ENCODE measurements at places on chromosomes 2 and 18.

GRCh38 chr2:25251422-25252273 lies 83.3 kb upstream of the POMC start:
- H3K36me3 ChIP-seq: peaks cover 45% of the 10 kb centered on the region
- peak; percentile 26 for DNase-seq
- peak overlapping the region; percentile 74 for H3K27ac ChIP-seq

GRCh38 chr2:31859959-31860358 lies 150.8 kb downstream of the MEMO1 start:
- no peak overlapping the region for H3K4me3 ChIP-seq
- no peaks in the 10 kb centered on the region for H3K27me3 ChIP-seq
- DNase-seq: no peak
- H3K27ac ChIP-seq: no peak overlapping the region
- H3K4me1 ChIP-seq: no peaks in the 10 kb centered on the region
- H3K36me3 ChIP-seq: peaks cover 5% of the 10 kb centered on the region

GRCh38 chr2:180003073-180003472 lies 4.0 kb downstream of the CWC22 start:
- DNase-seq: no peak
- H3K4me1 ChIP-seq: peaks cover 11% of the 10 kb centered on the region
- H3K27me3 ChIP-seq: no peaks in the 10 kb centered on the region
- no peak overlapping the region for H3K4me3 ChIP-seq
- H3K36me3 ChIP-seq: peaks cover 3% of the 10 kb centered on the region
- no peak overlapping the region for H3K27ac ChIP-seq

GRCh38 chr2:193584522-193584938 lies 1389.8 kb upstream of the TMEFF2 start:
- H3K27me3 ChIP-seq: no peaks in the 10 kb centered on the region
- no peak overlapping the region for H3K4me3 ChIP-seq
- no peaks in the 10 kb centered on the region for H3K36me3 ChIP-seq
- no peak overlapping the region for H3K27ac ChIP-seq

GRCh38 chr2:97967216-97967592 lies 28.5 kb downstream of the TMEM131 start:
- no peak overlapping the region for H3K27ac ChIP-seq
- no peaks in the 10 kb centered on the region for H3K27me3 ChIP-seq
- no peak for DNase-seq
- H3K4me3 ChIP-seq: no peak overlapping the region
- H3K36me3 ChIP-seq: no peaks in the 10 kb centered on the region

- H3K4me3 ChIP-seq: no peak overlapping the region
- H3K27me3 ChIP-seq: no peaks in the 10 kb centered on the region
- no peaks in the 10 kb centered on the region for H3K36me3 ChIP-seq
- H3K27ac ChIP-seq: no peak overlapping the region
- no peak for DNase-seq
Observed at GRCh38 chr2:229104974-229105387, 166.1 kb downstream of the PID1 start.

GRCh38 chr18:55880617-55881016 lies 292.6 kb upstream of the TCF4 start:
- no peaks in the 10 kb centered on the region for H3K27me3 ChIP-seq
- H3K27ac ChIP-seq: no peak overlapping the region
- DNase-seq: no peak
- no peaks in the 10 kb centered on the region for H3K4me1 ChIP-seq
- no peaks in the 10 kb centered on the region for H3K36me3 ChIP-seq
- H3K4me3 ChIP-seq: no peak overlapping the region

- peak overlapping the region; percentile 22 for H3K4me3 ChIP-seq
- H3K27me3 ChIP-seq: no peaks in the 10 kb centered on the region
- H3K27ac ChIP-seq: peak overlapping the region; percentile 70
- no peaks in the 10 kb centered on the region for H3K36me3 ChIP-seq
Observed at GRCh38 chr18:77105028-77105427, 27.6 kb downstream of the MBP start.

DNA sequence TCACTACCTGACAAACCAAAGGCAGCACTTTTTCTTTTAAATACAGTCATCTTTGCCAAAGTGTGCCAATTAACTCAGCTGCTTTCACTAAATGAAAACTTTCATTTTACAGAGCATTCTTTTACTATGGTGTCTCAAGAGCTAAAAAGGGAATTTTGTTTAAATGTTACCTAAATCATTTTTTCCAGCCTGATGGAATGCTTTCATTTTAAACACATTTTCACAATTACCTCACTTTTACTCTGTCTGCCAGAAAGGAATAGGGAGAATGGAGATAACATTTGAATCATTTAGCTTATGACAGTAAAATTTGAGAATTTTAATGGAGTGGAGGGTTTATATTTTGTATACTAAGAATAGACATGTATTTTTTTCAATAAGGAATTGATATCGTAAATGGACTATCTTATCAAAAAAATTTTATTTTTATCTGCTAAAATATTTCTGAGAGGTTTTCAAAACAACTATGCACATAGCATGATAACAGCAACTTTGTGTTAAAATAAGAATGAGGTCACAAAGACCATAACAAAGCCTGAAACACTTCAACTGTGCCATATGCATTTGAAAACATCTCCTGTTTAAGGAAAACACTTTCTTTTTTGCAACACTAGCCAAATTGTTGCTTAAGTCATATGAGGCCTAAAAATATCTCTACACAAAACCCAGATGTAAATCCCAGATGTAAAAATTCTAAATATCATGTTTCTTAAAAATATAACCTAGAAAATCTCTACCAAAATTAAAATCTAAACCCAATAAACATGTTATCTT lies 769.9 kb upstream of the FSHR start:
- DNase-seq: no peak
- H3K27ac ChIP-seq: no peak overlapping the region
- no peaks in the 10 kb centered on the region for H3K27me3 ChIP-seq
- H3K4me1 ChIP-seq: no peaks in the 10 kb centered on the region
- no peak overlapping the region for H3K4me3 ChIP-seq

DNA sequence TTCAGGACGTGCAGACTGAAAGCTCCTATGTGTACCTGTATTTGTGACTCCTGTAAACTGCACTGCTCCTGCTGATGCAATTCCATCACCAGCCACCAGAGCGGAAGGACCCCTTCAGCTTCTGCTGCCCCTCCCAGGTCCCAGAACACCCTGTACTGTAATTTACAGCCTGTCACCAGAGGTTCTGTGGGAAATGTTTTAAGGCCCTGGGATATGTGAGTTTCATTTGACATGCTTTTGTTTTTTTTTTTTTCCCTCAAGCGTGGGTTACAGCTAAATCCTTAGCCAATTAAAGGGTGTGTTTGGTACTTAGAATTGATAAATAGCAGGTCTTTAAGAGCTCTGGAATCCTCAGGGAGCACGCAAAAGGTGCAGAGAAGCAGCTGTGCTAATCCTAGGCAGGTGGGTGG lies 79.4 kb downstream of the KCTD1 start:
- no peak for DNase-seq
- no peaks in the 10 kb centered on the region for H3K36me3 ChIP-seq
- no peaks in the 10 kb centered on the region for H3K27me3 ChIP-seq

GRCh38 chr2:16629044-16629443 lies 36.6 kb downstream of the CYRIA start:
- no peak overlapping the region for H3K27ac ChIP-seq
- no peaks in the 10 kb centered on the region for H3K36me3 ChIP-seq
- no peaks in the 10 kb centered on the region for H3K27me3 ChIP-seq
- H3K4me1 ChIP-seq: no peaks in the 10 kb centered on the region

DNA sequence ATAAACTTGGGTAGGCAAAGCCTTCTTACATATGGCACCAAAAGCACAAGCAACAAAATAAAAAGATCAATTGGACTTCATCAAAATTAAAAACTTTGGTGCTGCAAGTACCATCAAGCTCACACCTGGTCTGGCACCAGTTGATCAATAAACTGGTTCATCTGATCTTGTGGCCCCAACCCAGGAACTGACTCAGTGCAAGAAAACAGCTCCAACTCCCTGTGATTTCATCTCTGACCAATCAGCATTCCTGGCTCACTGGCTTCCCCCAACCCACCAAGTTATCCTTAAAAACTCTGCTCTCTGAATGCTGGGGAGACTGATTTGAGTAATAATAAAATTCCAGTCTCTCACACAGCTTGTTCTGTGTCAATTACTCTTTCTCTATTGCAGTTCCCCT lies 8.4 kb downstream of the EPG5 start:
- peaks cover 31% of the 10 kb centered on the region for H3K4me1 ChIP-seq
- DNase-seq: no peak
- H3K4me3 ChIP-seq: no peak overlapping the region
- peaks cover 2% of the 10 kb centered on the region for H3K36me3 ChIP-seq
- H3K27me3 ChIP-seq: no peaks in the 10 kb centered on the region

GRCh38 chr2:10141736-10142639 lies 19.4 kb downstream of the RRM2 start:
- H3K4me1 ChIP-seq: no peaks in the 10 kb centered on the region
- H3K27me3 ChIP-seq: no peaks in the 10 kb centered on the region
- no peak overlapping the region for H3K4me3 ChIP-seq
- peak; percentile 56 for DNase-seq
- H3K27ac ChIP-seq: no peak overlapping the region

- H3K27ac ChIP-seq: no peak overlapping the region
- DNase-seq: no peak
- no peaks in the 10 kb centered on the region for H3K4me1 ChIP-seq
- no peaks in the 10 kb centered on the region for H3K27me3 ChIP-seq
- no peak overlapping the region for H3K4me3 ChIP-seq
Observed at GRCh38 chr18:55522011-55522410, 66.0 kb downstream of the TCF4 start.

DNA sequence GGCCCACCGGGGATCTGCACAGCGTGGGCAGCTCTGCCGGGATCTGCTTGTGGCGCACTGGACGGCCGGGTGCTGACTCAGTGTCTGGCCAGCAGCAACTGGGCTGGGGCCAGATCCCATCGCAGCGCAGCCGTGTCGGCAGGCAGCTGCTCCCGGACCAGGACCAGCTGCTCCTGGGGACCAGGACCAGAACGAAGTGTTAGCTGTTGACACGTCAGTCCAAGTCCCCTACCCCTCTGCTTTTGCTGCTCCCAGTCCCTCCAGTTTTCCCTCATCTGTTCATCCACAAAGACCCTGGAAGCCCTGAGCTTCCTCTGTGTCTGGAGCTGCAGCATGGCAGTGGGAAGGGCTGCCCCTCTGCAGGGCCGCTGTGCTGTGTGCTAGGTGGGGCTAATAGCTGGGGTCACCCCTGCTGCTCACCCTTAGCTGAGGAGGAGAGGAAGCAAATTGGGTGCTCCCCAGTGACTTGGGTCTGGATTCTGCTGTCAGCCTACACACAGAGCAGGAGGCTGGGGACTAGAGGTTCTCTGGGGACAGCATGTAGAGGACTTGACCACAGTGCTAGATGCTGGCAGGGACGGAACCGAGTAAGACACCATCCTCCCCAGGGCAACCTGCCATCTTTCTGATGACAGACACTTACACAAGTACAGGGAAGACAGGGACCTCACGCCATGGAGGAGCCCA lies 16.9 kb upstream of the KIF1A start:
- H3K4me3 ChIP-seq: no peak overlapping the region
- no peak overlapping the region for H3K27ac ChIP-seq
- H3K36me3 ChIP-seq: no peaks in the 10 kb centered on the region
- no peaks in the 10 kb centered on the region for H3K27me3 ChIP-seq

- H3K4me1 ChIP-seq: no peaks in the 10 kb centered on the region
- DNase-seq: no peak
- no peak overlapping the region for H3K4me3 ChIP-seq
- H3K27me3 ChIP-seq: no peaks in the 10 kb centered on the region
- H3K36me3 ChIP-seq: no peaks in the 10 kb centered on the region
- no peak overlapping the region for H3K27ac ChIP-seq
Observed at GRCh38 chr2:60719331-60719730, 36.7 kb upstream of the PAPOLG start.

GRCh38 chr2:230909841-230910545 lies 15.0 kb downstream of the GPR55 start:
- peaks cover 3% of the 10 kb centered on the region for H3K4me1 ChIP-seq
- H3K36me3 ChIP-seq: no peaks in the 10 kb centered on the region
- no peaks in the 10 kb centered on the region for H3K27me3 ChIP-seq
- no peak overlapping the region for H3K4me3 ChIP-seq

- DNase-seq: no peak
- peak overlapping the region; percentile 81 for H3K27ac ChIP-seq
- H3K27me3 ChIP-seq: no peaks in the 10 kb centered on the region
- H3K4me1 ChIP-seq: peaks cover 41% of the 10 kb centered on the region
Observed at GRCh38 chr2:134917360-134917865, 1.2 kb upstream of the CCNT2 start.

- no peaks in the 10 kb centered on the region for H3K27me3 ChIP-seq
- H3K36me3 ChIP-seq: no peaks in the 10 kb centered on the region
- H3K4me1 ChIP-seq: no peaks in the 10 kb centered on the region
- H3K4me3 ChIP-seq: no peak overlapping the region
Observed at GRCh38 chr2:66985906-66986305, 411.2 kb upstream of the ETAA1 start.

- H3K4me1 ChIP-seq: peaks cover 49% of the 10 kb centered on the region
- H3K27ac ChIP-seq: no peak overlapping the region
- no peak overlapping the region for H3K4me3 ChIP-seq
- DNase-seq: no peak
Observed at GRCh38 chr2:8545695-8546611, 135.9 kb upstream of the ID2 start.

DNA sequence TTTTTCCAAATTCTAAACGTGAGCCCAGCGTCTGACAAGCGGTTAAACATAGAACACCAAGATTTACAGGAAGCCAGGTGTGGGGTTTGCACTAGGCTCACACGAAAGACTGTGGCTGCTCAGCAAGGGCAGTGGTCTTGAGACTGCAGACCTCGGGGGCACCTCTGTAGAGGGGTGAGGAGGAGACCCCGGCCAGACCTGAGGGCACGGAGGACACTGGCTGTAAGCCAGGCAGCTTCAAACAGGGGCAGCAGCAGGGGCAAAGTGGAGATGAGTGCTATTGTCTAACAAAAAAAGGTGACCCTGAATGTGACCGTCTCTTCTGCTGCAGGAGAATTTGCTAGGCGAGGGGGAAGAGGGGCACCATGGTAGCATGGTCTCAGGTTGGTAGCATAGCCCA lies 140.3 kb downstream of the CYP26B1 start:
- no peak for DNase-seq
- no peaks in the 10 kb centered on the region for H3K36me3 ChIP-seq
- H3K27ac ChIP-seq: no peak overlapping the region
- no peak overlapping the region for H3K4me3 ChIP-seq
- H3K27me3 ChIP-seq: no peaks in the 10 kb centered on the region

DNA sequence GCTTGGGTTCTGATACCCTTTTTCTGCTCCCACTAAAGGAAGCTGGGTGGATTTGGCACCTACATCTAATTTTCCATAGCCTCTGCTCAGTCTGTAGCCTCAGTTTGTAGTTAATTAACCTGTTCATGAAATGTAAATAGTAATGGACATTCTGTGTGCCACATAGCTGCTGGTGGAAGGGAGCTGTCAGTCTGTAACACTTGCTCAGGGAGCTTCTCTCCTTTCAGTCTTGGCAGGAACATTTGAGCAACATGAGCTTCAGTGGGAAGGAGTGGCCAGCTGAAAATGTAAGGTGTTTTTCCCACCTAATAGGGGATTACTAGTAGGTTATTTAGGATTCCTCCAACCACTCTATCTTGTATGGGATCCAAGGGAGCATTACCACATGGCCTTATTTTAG lies 203.4 kb downstream of the ASXL3 start:
- no peak overlapping the region for H3K27ac ChIP-seq
- DNase-seq: no peak
- H3K27me3 ChIP-seq: no peaks in the 10 kb centered on the region
- H3K36me3 ChIP-seq: no peaks in the 10 kb centered on the region
- H3K4me1 ChIP-seq: no peaks in the 10 kb centered on the region
- no peak overlapping the region for H3K4me3 ChIP-seq
